ENCODE measurements at places on chromosomes 2 and 18.

DNA sequence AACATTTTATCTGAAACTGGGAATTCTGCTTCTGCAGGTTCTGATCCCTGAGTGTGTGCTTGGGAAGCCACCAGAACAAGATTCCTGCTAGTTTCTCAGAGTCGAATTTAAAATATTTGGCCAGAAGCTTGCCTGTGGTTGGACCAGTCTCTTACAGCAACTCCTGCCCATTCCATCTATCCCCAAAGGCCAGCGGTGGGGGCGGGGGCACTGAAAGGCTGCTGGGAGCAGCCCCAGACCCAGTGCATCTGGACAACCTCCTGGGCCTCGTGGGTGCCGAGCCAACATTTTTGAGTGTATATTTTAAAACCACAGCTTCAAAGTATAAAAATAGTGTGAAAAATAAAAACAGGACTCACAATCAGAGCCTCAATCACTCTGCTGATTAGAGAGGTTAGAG lies 38.6 kb upstream of the ZFP36L2 start:
- DNase-seq: no peak

GRCh38 chr18:80176334-80177073 lies 67.4 kb downstream of the ADNP2 start:
- DNase-seq: no peak

DNA sequence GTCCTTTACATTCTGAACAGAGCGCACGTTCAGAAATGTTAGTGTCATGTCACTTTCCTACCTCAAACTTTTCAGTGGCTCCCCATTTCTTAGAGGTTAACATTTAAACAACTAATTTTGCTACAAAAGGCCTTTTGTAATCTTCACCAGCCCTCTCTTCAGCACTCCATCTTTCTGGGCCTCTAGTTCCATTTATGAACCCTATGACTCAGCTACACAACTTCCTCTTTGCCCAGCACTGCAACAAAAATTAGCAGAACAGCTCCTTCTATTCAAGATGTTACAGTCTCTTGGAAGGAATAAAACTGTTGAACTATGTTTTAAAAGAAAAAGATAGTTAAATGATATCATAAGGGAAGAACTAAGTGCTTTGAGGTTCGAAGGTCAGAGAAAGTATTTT lies 139.9 kb downstream of the VWC2L start:
- no peak for DNase-seq

- no peak for DNase-seq
Observed at GRCh38 chr2:230582851-230583283, 129.8 kb upstream of the CAB39 start.

DNA sequence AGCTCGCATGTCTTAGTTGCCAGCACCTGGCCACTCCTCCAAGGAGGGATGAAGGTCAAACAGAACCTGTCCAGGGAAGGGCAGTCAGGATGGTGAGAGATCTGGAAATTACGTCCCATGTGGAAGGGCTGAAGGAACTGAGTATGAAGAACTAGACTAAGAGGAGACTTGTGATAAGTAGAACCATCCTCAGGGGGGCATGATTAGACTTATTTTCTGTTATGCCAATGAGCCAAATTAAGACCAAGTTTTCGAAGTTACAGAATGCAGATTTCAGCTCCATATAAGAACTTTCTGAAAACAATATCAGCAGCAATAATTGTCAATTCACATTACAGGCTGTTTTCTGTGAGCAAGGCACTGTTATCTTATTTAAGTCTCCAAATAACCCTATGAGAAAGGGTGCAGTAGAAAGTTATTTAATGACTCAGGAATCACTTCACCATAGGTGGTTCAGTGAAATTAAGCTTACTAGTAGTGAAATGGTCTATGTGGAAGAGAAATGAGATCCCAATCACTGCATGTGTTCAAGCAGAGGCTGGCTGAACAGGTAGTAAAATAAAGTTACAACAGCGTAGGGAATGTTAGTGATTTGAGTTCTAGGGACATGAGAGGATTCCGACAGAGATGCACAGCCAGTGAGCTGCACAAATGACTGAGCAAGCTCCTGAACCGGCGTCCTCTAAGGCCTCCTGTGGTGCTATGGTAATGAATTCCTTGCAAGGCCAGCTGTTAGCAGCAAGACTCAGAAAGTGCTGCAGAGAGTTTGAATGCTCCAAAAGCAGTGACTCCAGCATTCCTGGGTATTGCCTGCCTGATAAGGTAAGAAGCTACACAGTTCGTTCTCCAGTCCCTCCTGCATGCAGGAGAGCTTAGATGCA lies 4.5 kb upstream of the DYM start:
- no peak for DNase-seq

DNA sequence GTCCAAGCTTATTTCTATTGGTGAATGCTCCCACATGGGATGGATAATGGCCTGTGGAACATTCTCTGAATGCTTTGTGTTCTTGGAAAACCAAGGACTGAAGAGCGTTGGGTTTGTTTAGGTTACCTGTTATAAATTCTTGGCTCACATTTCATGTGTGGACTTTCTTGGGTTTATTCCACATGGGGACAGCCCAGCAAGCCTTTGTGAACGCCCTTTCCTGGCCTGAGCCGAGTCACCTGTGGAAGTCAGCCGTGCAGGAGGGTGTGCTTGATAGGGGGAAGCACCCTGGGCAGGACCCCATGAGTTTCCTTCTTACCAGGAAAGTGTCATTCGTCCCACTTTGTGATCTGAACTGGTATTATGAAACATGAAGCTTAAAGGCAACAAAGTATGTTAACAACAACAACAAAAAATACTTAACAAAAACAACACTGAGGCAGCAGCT lies 4.1 kb downstream of the RAB31 start:
- no peak for DNase-seq

GRCh38 chr2:16103614-16104314 lies 163.4 kb downstream of the MYCN start:
- DNase-seq: no peak

DNA sequence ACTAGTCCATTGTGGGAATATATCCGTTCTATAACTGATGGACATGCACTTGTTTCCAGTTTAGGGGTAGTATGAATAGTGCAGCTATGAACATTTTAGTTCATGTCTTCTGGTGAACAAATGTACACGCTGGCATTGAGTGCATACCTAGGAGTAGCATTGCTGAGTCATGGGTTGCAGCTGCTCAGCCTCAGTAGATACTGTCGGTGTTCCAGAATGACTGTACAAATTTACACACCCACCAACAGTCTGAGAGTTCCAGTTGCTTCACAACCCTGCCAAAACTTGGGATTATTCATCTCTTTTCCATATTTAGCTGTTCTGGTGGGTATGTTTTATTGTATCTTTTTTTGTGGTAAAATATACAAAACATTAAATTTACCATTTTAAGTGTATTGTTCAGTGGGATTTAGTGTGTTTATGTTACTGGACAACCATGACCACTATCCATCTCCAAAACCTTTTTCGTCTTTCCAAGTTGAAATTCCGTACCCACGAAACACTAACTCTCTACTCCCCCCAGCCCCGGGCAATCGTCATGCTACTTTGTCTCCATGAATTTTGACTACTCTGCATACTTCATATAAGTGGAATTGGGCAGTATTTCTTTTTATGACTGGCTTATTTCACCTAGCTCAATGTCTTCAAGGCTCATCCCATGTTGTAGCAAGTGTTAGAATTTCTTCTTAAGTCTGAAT lies 281.0 kb downstream of the PRKCE start:
- DNase-seq: no peak
